ENCODE measurements at places on chromosomes 12 and 14. TPM values are rescaled to one million over a fixed set of nuclear protein-coding genes. Genes with fewer than 3 reads are reported as not detected.

- DNase-seq: no peak
Measured at GRCh38 chr12:83265808-83266207, 579.1 kb downstream of the TMTC2 start.

DNA sequence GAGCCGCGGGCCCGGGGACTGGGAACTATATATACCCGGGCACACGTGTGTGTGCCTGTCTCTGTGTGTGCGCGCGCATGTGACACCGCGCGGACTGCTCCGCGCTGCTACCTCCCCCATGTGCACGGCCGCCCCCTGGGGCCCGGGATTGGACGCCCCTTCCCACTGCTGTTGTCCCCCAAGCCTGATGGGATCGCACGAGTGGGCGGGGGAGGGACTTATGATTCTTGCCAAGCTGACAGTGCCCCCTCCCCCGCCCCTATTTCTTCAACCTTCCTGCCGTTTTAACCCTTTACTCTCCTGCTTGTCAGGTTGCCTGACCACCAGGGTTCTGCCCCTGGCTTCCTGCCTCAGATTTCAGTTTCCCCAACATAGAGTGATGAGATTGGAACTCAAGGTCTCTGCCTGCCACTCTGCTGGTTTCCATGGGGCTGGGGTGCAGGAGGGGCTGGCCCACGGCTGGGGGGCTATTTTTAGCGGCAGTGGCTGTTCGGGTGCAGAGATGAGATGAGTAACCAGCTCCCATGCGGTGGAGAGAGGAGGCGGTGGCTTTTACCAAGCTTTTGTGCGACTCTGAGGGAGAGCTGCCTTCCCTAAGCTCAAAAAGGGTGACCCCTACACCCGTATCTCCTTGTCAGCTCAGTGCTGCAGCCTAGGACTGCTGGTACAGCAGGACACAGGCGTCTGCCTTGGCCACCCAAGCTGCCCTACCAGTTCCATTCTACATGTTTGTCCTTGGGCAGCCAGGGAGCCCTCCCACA lies at the start of gene DDN:
TSS of gene DDN (minus strand) at position 5 of the 761 bp plus-strand sequence. CDS start 88 bp downstream, outside the sequence.
- peak; percentile 73 for DNase-seq

DNA sequence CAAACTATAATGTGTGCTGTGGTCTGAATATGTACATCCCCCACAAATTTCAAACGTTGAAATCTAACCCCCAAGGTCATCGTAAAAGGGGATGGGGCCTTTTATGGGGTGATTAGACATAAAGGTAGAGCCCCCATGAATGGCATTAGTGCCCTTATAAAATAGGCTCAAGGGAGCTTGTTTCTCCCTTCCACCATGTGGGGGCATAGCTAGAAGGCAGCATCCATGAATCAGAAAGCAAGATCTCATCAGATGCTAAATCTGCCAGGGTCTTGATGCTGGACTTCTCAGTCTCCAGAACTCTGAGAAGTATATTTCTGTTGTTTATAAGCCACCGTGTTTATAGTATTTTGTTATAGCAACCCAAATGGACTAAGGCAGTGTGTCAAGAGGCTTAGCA lies 33.4 kb upstream of the IGF1 start:
- DNase-seq: no peak

GRCh38 chr12:109687250-109687649 lies 26.4 kb upstream of the FAM222A start:
- DNase-seq: no peak

DNA sequence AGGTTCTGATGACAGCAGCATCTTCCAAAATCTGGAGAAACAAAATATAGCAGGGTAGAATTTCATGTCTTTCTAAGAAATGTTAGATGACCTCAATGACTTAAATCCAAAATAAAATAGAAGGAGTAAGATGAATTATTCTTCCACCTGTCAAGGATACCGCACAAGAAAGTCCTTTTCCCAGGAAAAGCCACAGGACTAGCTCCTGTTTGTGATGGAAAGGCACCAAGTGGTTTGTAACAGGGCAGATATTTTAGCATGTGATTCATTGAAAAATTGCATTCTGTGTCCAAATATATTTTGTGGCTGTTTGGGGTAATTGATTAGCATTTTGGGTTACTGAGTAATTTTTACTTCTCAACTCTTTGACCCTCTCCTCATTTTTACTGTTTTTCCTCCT lies 2.7 kb downstream of the CD163L1 start:
- no peak for DNase-seq

The SOAT2 gene
- total RNA-seq: not detected

DNA sequence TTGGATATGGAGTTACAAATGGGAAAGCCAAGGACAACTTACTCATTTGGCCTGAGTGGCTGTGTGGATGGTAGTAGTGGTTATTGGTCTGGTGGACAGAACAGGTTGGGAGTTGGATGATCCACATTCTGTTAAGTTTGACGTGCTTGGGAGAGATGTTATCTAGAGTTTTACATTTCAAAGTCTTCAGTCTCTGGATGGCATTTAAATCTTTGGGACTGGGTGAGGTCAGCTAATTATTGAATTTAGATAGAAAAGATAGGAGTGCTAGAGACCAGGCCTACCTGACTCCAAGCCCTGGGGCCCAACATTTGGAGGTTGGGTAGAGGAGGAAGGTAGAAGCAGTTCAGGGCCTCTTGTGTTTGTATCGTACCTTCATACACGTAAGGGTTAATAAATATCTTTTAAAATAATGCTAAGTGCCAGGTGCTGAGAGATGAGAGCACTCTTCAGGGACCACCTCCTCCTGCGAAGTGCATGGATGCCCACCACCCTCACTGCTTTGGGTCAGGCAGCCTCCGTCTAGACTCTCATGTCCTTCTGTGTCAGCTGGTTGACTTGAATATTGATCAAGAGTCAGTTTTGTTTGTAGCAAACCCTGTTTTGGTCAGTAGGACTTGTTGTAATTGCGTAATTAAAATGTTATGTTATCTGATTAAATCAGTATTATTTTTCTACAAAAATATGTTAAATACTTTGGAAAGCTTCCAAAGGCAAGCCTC lies 460.4 kb upstream of the RGS6 start:
- DNase-seq: no peak

The HRK gene
- total RNA-seq: not detected

DNA sequence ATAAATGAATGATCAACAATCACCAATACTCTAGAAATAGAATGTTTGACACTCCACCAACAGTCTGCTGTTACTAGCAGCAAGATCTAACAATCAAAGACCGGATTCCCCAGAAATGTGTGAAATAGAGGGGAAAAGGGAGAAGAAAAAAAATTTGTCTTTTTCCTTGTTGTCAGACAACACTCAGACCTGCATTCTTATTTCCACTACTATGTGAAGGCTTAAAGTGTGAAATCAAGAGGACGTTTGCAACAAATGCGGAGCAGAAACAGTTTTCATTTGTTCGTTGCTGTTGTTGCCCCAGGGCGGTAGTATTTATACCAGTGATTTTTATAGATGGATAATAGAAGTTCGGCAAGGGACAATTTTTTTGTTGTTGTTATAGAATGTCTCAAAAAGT lies 9.2 kb downstream of the NKX2-1 start:
- no peak for DNase-seq

The RNFT2 gene
- 2.5 TPM for total RNA-seq

GRCh38 chr12:85920324-85920947 lies 46.3 kb downstream of the NTS start:
- DNase-seq: no peak
